ENCODE measurements at places on chromosomes 12 and 14.

GRCh38 chr14:61813096-61813606, 50.9 kb downstream of the SNAPC1 start:
- DNase-seq, result no peak

DNA sequence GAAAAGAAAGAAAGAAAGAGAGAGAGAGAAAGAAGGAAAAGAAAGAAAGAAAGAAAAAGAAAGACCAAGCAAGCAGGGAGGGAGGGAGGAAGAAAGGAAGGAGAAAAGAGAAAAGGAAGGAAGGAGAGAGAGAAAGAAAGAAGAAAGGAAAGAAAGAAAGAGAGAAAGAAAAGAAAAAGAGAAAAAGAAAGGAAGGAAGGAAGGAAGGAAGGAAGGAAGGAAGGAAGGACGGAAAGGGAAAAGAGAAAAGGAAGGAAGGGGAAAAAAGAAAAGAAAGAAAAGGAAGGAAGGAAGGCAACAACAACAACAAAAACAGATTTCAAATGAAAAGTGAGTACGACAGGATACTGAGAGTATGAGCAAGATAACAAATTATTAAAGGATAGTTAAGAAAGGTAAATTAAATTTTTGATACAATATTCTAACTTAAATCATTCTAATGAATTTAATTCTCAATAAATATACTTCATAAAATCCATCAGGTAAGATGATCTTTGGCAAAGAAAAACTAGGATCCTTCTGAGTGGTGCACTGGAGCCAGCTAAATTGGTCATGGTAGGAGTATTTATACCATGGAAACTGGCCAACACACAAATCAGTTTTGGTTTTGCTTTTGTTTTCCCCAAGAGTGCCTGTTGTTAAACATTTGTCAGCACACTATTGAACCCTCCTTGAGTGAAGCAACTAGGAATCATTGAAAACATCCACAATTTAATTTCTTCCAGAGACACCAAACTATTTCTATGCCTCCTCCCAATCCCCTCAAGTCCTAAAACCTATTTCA, 56.1 kb upstream of the DYRK2 start:
- DNase-seq, result no peak

DNA sequence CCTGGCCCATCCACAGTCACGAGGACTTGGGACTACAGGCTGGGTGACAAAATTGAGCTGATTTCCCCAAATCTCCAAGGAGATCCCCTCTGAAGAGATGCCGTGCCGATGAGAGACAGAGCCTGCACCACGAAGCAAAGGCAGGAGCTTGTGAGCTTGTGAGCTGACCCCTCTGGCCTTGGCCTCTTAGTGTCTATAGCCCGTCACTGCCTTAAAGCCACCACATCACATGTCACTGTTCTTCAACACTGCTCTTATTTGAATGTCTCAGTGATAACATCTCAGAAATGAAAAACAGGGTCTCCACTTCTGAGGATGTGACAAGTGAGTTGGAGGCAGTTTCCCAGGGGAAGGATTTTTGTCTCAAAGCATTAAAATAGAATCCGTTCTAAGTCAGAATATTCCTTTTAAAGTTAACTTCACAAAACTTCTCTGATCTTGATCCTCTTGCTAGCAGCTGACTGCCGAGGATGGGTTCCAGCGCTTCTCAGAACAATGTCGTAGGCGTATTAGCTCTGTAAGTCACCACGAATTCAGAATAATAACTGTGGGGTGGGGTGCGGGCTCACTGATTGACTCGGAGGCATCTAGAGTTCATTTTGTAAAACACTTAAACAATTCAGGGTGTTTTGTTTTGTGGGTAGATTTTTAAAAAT, 37.5 kb downstream of the CHST11 start:
- DNase-seq, result no peak

DNA sequence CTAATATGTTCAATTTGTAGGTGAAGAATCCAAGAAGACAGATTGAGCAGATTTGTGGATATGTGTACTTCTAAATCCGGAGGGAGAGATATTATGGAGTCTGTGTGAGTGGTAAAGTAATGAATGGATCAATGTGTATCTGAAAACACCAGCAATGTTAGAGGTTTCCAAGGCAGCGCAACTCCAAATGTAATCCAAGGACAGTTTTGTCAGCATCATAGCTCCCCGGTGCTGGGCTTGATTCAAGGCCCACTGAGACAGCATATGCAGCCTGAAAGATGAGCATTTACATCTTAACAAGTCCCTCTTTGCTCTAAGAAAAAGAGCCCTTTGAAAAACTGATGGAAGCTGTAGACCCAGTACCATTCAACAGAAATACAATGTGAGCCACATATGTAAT, 38.3 kb upstream of the FRMD6 start:
- DNase-seq, result no peak

DNA sequence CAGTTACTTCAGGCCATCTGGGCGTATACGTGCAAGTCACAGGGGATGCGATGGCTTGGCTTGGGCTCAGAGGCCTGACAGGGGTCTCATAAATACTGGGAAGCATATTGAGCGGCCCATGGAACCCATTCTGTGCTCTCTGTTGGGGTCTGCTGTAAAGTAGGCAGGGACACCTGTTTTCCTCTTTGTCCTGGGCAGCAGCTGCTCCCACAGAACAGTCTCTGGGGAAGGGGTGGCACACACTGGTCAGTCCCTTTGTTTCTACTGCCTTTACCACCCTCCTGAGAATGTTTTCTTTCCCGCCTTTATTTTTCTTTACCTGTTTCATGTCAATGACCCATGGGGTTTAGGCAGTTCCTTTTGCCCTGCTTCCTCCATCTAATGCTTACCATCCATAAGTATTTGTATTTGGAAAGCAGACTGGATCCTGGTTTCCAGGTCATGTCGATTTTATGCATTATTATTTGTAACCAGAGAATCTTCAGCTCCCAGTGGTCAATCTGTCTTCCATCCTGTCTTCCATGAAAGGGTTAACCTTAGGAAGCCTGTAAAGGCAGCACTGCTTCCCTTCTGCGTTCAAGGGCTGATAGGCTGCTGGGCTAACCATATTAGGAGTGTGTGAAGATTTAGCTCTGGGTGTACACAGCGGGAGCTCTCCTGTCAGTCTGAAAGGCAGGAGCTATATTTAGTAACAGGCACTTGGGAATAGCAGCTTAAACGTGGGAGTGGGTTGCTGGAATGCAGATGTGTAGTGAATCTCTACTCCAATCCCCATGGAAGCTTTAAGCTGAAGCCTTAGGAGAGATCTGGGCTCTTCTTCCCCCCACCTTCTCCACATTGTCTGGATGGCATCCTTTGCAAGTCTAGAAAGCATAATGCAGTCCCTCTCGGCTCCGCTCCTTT, 124.0 kb downstream of the DYRK2 start:
- DNase-seq, result no peak

GRCh38 chr14:101563654-101564443, 2.6 kb downstream of the DIO3 start:
- no peak for DNase-seq

GRCh38 chr14:33352821-33353220, 414.1 kb downstream of the NPAS3 start:
- DNase-seq, result no peak

GRCh38 chr12:69851976-69852375, 26.9 kb downstream of the MYRFL start:
- DNase-seq, result no peak

- no peak for DNase-seq
Observed at GRCh38 chr14:61229475-61229888, 51.7 kb downstream of the TMEM30B start.

DNA sequence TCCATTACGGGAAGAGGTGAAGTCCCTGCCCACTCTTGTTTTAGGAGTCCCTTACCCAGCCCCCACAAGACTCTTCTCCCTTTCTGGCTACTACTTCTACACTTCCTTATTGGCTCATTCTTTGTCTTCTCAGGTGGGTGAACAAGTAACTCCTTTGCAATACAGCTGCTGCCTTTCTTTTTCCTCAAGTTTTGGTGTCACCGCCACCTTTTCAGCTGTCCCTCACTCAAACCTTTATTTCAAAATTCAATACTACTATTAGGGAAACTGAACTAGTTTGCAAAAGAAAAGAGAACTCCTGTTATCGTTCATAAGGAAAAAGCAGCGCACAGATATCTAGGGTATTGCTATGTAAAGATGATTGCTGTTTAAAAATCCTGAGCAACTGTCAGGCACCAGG, 6.1 kb downstream of the RSRC2 start:
- DNase-seq, result no peak

DNA sequence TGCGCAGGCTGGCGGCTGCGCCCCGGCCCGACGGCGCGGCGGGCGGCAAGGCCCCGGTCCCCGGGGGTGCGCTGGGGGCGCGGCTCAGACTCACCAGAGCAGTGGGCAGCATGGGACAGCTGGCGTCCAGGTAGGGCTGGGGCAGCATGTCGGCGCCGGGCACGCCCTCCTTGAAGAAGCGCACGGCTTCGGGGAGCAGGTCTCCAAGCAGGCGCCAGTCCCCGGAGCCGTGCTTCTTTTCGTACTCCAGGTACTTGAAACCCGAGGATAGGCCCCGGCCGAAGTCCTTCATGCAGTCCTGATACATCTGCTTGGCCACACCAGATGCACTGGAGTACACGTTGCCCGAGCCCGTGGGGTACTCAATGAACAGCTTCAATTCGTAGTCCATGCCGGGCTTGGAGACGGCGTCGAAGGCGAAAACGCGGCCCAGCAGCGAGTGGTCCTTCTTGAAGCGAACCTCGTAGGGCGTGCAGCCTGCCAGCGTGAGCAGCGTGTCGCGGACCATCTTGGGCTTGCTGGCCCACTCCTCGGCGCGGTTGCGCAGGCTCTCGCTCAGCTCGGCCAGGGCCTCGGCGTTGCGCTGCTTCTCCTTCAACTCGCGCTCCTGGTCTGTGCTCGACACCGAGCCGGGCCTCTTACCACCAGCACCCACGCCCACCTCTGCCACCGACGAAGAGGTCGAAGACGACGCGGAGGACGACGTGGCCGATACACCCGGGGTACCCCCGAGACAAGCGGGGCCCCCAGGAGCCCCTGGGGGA, 2.2 kb downstream of the IRF2BPL start:
- DNase-seq, result no peak

DNA sequence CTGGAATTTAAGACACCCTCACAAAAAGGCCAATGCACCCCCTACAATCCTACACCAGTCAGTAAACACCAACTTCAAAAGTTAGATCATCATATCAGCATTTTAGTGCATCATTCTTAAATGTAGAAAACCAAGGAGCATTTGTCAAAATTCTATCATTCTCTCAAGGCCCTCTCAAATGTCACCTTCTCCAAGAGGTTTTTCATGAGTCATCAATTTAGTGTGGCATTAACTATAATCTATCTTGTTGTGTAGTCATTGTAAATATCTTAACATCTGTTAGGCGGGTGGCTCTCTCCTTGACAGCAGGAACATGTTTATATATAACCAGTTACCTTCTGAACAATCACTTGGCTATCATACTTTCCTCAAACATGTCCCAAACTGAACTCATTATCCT, 62.1 kb upstream of the G2E3 start:
- DNase-seq, result no peak

DNA sequence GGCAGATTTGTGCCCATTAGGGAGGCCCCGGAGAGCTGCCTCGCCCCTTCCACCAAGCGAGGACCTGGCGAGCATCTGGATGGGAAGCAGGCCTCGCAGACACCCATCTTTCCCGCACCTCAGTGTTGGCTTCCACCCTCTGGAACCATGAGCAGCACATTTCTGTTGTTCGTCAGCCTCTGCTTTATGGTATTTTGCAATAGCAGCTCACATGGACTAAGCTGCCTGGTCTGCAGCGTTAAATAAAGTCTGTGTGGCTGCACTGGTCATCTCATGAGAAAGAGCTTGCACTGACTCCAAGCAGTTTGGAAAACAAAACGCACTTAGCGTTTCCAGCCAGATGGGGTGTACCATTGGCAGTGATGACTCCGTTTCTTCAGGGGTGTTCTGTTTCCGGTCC, 75.8 kb downstream of the GLT1D1 start:
- DNase-seq, result no peak

GRCh38 chr12:132437943-132438700, 51.8 kb upstream of the FBRSL1 start:
- no peak for DNase-seq

- DNase-seq, result no peak
Observed at GRCh38 chr14:30162066-30162465, 234.4 kb upstream of the PRKD1 start.

GRCh38 chr14:57607086-57607485, 113.4 kb upstream of the CCDC198 start:
- no peak for DNase-seq

DNA sequence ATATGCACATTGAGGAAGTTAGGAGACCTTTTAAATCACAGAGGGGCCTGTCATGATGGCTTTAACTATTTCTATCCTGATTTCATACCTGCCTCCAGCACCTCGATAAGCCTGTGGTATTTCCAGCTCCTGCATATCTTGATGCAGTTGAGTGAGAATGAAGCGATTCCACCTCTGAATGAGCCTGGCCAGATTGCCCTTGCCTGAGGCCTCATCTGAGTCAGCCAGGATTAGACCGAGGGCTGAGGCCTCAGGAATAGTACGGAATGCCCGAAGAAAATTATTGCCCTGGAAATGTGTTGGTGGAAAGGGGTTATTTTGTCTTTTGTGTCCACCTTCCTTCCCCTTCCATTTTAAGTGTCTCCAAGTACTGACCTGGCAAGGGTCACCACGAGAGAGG, 8.4 kb upstream of the CNPY2 start:
- no peak for DNase-seq

DNA sequence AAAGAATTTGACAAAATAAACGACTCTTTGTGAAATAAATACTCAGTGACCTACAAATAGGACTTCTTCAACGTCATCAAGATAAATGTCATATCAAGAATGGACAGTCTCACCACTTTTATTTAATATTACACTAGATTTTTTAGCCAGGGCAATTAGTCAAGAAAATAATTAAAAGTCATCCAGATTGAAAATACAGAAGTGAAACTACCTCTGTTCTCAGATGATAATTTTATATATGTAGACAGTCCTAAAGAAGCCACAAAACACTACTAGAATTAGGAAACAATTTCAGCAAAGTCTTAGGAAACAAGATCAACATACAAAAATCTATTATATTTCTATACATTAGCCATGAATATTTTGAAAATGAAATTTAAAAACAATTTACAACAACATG, 689.6 kb upstream of the SEL1L start:
- DNase-seq, result no peak

DNA sequence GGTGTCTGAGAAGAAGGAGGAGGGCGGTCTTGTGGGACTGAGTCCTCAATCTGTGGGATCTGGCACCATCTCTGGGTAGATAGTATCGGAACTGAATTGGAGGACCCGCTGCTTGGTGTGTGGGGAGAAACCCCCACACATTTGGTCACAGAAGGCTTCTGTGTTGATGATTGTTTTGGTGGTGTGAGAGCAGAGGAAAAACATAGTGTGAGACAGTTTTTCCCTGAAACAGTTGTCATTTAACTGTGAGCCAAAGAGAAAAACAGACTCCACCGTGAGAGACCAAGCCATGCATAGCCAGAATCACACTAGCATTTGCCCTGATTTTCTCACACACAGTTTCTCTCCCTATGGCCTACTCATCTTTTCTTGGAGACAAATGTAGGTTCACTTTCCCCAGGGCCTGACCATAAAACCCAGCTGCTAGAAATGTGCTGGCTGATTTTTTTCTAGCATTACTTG, 91.4 kb upstream of the FLRT2 start:
- DNase-seq, result no peak
